Spinal cord (tissue), 10 donors: ENCODE measurements at places on chromosomes 16 and 17.

GRCh38 chr17:49148171-49148570, 15.6 kb downstream of the B4GALNT2 start:
- no peak for DNase-seq

- DNase-seq: no peak
Measured at GRCh38 chr17:14739656-14740431, 439.0 kb downstream of the HS3ST3B1 start.

DNA sequence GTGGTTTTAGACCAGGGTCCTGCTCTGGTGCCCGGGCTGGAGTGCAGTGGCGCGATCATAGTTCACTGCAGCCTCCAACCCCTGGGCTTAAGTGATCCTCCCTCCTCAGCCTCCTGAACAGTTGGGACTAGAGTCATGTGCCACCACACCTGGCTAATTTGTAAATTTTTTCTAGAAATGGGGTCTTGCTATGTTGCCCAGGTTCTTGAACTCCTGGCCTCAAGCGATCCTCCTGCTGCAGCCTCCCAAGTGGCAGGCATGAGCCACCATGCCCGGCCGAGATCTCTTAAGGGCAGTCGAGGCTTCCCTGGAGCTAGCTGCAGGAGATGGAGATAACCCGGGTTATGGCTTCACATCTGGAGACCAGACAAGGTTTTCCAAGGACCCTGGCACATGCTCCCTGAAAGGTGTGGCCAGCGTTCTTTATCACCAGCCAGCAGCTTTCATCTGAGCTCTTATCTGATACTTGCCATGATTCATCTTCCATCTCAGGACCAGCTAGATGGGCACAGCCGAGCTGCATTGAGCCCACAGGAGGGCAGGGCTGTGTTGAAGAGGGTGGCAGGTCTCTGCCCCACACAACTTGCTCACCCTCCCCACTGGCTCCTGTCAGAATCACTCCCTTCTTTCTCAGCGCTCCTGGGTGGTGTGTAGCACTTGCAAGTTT, 28.6 kb downstream of the SCNN1B start:
- DNase-seq: no peak

- no peak for DNase-seq
Measured at GRCh38 chr17:77534137-77534536, 393.4 kb downstream of the SEC14L1 start.
